ENCODE measurements at places on chromosomes 5 and 9. TPM values are rescaled to one million over a fixed set of nuclear protein-coding genes. Genes with fewer than 3 reads are reported as not detected.

Gene MARCOL
- not detected for total RNA-seq

Gene CER1
- total RNA-seq: not detected

Gene PCDHB13
- 10.6 TPM for total RNA-seq

Gene LECT2
- total RNA-seq: not detected

Gene REEP5
- total RNA-seq: 78.9 TPM

All from temporal lobe (tissue), 4 donors.